ENCODE measurements at places on chromosomes 2 and 18.

GRCh38 chr18:62144338-62144737 is 42.5 kb downstream of the PIGN start:
- DNase-seq: no peak

- DNase-seq: no peak
Observed at GRCh38 chr18:46222093-46222492, 117.9 kb downstream of the HAUS1 start.

GRCh38 chr18:48929941-48930713 is 20.6 kb downstream of the SMAD7 start:
- no peak for DNase-seq

DNA sequence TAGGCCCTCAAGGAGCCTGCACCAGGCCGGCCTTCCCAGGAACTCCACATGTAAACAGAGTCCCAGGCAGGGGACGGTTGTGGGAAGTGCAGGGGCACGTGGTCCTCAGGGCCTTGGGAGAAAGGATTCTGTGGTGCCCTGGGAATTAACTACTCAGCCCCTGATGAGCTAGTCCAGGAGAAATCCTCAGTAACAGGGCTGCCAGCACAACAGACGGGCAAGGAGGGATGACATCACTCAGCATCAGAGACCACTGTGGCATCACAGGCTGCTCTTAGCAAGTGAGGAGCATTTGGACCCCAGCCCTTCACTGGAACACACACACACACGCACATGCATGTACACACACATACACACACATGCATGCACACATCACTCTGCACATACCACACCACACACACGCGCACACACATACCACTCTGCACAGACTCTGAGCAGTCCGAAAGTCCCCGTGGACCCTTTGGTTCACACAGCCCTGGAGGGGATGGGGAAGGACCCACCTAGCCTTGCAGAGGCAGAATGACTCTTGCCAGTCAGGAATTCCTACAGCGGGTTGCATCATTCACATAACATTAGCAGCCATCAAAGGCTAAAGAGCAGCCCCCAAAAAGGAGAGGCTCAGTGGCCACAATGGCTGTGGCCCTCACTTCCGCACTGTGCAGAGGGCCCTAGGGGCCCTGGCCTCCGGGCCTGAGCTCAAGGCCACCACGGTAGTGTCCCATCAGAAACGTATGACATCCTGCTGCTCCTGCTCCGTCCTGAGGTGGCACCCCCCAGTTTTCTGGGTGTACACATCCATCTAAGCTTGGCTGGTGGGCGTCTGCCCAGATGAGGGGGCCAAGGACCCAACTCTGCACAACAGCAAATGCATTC is 1.9 kb upstream of the NMUR1 start:
- no peak for DNase-seq

GRCh38 chr2:226835420-226835795 is 446 bp upstream of the RHBDD1 start:
- no peak for DNase-seq

DNA sequence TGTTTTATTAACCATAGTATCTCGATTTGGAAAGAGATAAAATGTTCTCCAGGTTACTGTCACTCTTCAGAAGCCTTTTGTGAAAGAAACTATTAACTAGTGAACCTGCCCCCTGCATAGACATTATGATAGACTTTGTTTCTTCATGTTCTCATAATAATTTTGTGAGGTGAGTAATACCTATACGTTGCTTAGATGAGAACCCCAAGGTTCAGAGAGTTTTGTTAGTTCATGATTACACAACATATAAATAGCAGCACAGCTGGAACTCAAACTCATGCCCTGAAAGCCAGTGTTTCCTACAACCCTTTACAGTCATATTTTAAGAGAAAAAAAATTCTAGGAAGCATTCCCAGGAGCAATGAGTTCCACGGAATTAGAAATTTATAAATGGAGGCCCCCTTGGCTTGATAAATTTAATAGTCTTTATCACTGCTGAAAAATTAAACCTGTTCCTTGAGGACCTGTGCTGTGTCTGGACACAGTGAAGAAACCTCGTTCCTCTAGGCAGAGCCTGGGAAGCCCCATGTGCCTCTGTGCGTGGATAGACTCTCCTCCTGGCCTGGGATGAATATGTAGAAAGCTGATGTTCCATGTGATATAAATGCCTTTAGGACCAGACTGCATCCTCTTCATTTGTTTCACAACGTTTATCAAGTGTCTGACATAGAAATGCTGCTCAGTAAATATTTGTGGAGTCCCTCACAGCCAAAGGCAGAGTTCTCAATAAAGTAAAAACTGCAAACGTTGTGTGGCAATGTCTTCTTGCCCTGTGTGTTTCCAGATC is 1257.0 kb upstream of the GYPC start:
- DNase-seq: no peak

GRCh38 chr18:12242658-12243260 is 11.4 kb upstream of the CIDEA start:
- no peak for DNase-seq

Data from stimulated activated CD4-positive, alpha-beta T cell treated with anti-CD3 and anti-CD28 coated beads, Interleukin-12 subunit alpha, Interleukin-12 subunit beta, amount 100 ng/mL, for 48 hours (primary cell).